ENCODE measurements at places on chromosomes 4 and X. TPM values are rescaled to one million over a fixed set of nuclear protein-coding genes. Genes with fewer than 3 reads are reported as not detected.

The GATA1 gene
- not detected for total RNA-seq

The HSFX1 gene
- total RNA-seq: 0.17 TPM

The H2BW2 gene
- total RNA-seq: not detected

The FDCSP gene
- 0.97 TPM for total RNA-seq

The TIGD4 gene
- 0.11 TPM for total RNA-seq
